Neural cell (in vitro differentiated cells): ENCODE measurements at places on chromosomes 3 and 15. TPM values are rescaled to one million over a fixed set of nuclear protein-coding genes. Genes with fewer than 3 reads are reported as not detected.

Gene GOLGA6L10
- 7.4 and 7.9 TPM in 2 replicates for polyA plus RNA-seq

Gene CSTA
- not detected in 2 replicates for polyA plus RNA-seq

Gene SNX33
- 0.14 and 0.20 TPM in 2 replicates for polyA plus RNA-seq

Gene ADAMTSL3
- polyA plus RNA-seq: 0.28 and 0.51 TPM in 2 replicates

Gene GOLGA6A
- 0.50 TPM in 2 replicates for polyA plus RNA-seq

Gene RBMS3
- 0.34 and 0.53 TPM in 2 replicates for polyA plus RNA-seq

Gene DCP1A
- polyA plus RNA-seq: 12.5 and 14.3 TPM in 2 replicates

Gene GP5
- polyA plus RNA-seq: 0.14 and 0.16 TPM in 2 replicates

Gene CMTM7
- 0.57 TPM in 1 of 2 replicates, not detected in the other for polyA plus RNA-seq

Gene SLC22A13
- polyA plus RNA-seq: 0.16 TPM in 1 of 2 replicates, not detected in the other

Gene GPR171
- not detected in 2 replicates for polyA plus RNA-seq

Gene B3GALNT1
- 22.6 and 31.7 TPM in 2 replicates for polyA plus RNA-seq

Gene UCN2
- polyA plus RNA-seq: 0.68 and 2.0 TPM in 2 replicates

Gene ADAMTS17
- polyA plus RNA-seq: 0.04 TPM in 1 of 2 replicates, not detected in the other

Gene COX5A
- polyA plus RNA-seq: 132 and 155 TPM in 2 replicates

Gene IMPG2
- 5.2 and 6.3 TPM in 2 replicates for polyA plus RNA-seq

Gene CHD2
- polyA plus RNA-seq: 101 and 113 TPM in 2 replicates

Gene ATP13A5
- 0.28 TPM in 1 of 2 replicates, not detected in the other for polyA plus RNA-seq

Gene ROBO1
- 183 and 202 TPM in 2 replicates for polyA plus RNA-seq

Gene ADGRG7
- not detected in 2 replicates for polyA plus RNA-seq

Gene KNL1
- 0.38 and 2.4 TPM in 2 replicates for polyA plus RNA-seq

Gene LRTM1
- not detected in 2 replicates for polyA plus RNA-seq

Gene CFAP92
- polyA plus RNA-seq: 0.69 and 1.6 TPM in 2 replicates

Gene PIF1
- polyA plus RNA-seq: 0.58 and 0.78 TPM in 2 replicates

Gene HIGD2B
- not detected in 2 replicates for polyA plus RNA-seq

Gene WDR76
- polyA plus RNA-seq: 0.43 and 1.1 TPM in 2 replicates

Gene CAMK2N2
- polyA plus RNA-seq: 2.8 and 5.7 TPM in 2 replicates

Gene CBLB
- polyA plus RNA-seq: 32.6 and 36.4 TPM in 2 replicates

Gene BOC
- polyA plus RNA-seq: 0.53 and 3.8 TPM in 2 replicates

Gene MRAS
- polyA plus RNA-seq: 52.8 and 65.7 TPM in 2 replicates

Gene CA12
- polyA plus RNA-seq: 0.11 and 0.62 TPM in 2 replicates

Gene ARRDC4
- 38.6 and 39.7 TPM in 2 replicates for polyA plus RNA-seq

Gene GABRA5
- polyA plus RNA-seq: 25.3 and 31.3 TPM in 2 replicates

Gene BFSP2
- polyA plus RNA-seq: not detected in 2 replicates

Gene PRRT3
- 2.9 and 4.3 TPM in 2 replicates for polyA plus RNA-seq

Gene SST
- polyA plus RNA-seq: 9.7 and 12.1 TPM in 2 replicates

Gene TRIM71
- polyA plus RNA-seq: 3.7 and 4.0 TPM in 2 replicates

Gene SPINT1
- polyA plus RNA-seq: 0.18 and 0.68 TPM in 2 replicates

Gene SETMAR
- polyA plus RNA-seq: 37.1 and 41.3 TPM in 2 replicates

Gene C2CD4A
- not detected in 2 replicates for polyA plus RNA-seq

Gene IGSF11
- 1.2 and 1.3 TPM in 2 replicates for polyA plus RNA-seq

Gene TMEM40
- not detected in 2 replicates for polyA plus RNA-seq

Gene ESYT3
- polyA plus RNA-seq: 0.33 and 0.80 TPM in 2 replicates

Gene TGM5
- not detected in 2 replicates for polyA plus RNA-seq

Gene ZNF501
- polyA plus RNA-seq: 5.6 and 7.3 TPM in 2 replicates

Gene OR5H6
- not detected in 2 replicates for polyA plus RNA-seq

Gene TM4SF18
- 0.42 TPM in 1 of 2 replicates, not detected in the other for polyA plus RNA-seq

Gene ARHGEF26
- 3.7 and 5.7 TPM in 2 replicates for polyA plus RNA-seq

Gene ARID3B
- polyA plus RNA-seq: 11.2 and 12.8 TPM in 2 replicates

Gene GPR15
- not detected in 2 replicates for polyA plus RNA-seq
